Stimulated activated CD4-positive, alpha-beta T cell treated with anti-CD3 and anti-CD28 coated beads, Interleukin-12 subunit alpha, Interleukin-12 subunit beta, amount 100 ng/mL, for 24 hours (primary cell): ENCODE measurements at places on chromosomes 7 and 10.
A peak's percentile ranks its signal among the peaks of the same experiment; 100 is the strongest.

DNA sequence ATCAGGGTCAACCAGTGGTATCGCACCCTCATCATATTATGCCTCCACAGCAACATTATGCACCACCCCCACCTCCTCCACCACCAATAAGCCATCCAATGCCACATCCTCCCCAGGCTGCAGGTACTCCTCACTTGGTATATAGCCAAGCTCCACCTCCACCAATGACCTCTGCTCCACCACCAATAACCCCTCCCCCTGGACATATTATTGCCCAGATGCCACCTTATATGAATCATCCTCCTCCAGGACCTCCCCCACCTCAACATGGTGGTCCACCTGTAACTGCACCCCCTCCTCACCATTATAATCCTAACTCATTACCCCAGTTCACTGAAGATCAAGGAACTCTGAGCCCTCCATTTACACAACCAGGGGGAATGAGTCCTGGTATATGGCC, 14.7 kb downstream of the CBLL1 start:
- no peak for DNase-seq

GRCh38 chr10:50422259-50422658, 170.9 kb upstream of the ASAH2 start:
- no peak for DNase-seq

- no peak for DNase-seq
These were observed 18.8 kb upstream of the GNA12 start for GRCh38 chr7:2862831-2863361.

GRCh38 chr7:67599331-67600062, 602.9 kb downstream of the TYW1 start:
- DNase-seq = no peak

GRCh38 chr7:114084472-114085312, 165.9 kb upstream of the PPP1R3A start:
- DNase-seq = no peak

DNA sequence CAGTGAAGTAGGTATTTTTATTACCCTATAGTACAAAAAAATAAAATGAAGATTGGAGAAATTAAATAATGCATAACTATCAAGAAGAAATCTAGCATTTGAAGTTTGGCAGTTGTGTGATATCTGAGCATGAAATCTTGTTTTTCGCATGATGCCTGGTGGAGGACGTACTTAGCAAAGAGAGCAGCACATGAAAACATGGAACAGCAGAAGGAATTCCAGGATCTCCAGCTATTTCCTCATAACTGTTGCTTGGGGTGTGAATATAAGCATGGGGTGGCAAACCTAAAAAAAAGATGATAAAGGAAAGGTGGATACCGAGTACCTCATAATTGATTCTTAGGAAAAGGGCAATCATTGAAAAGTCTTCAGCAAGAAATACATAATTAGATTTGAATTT, 174.3 kb upstream of the FAM3C start:
- no peak for DNase-seq

- no peak for DNase-seq
These were observed 51.1 kb downstream of the ADRB1 start for GRCh38 chr10:114094795-114095194.

- DNase-seq = no peak
These were observed 37.2 kb upstream of the ABCB5 start for GRCh38 chr7:20578257-20578771.

DNA sequence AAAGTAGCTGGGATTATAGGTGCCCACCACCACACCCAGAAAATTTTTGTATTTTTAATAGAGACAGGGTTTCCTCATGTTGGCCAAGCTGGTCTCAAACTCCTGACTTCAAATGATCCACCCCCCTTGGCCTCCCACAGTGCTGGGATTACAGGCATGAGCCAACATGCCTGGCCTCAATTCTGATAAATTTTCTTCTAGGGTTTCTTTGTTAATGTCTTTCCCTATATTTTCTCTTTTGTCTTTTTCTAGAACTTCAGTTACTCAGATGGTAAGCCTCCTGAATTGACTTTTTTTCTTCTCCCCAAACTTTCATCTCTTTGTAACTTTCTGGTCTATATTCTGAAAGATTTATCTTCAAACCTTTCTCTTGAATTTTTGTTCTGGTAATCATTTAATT, 12.7 kb upstream of the SMURF1 start:
- DNase-seq = no peak

DNA sequence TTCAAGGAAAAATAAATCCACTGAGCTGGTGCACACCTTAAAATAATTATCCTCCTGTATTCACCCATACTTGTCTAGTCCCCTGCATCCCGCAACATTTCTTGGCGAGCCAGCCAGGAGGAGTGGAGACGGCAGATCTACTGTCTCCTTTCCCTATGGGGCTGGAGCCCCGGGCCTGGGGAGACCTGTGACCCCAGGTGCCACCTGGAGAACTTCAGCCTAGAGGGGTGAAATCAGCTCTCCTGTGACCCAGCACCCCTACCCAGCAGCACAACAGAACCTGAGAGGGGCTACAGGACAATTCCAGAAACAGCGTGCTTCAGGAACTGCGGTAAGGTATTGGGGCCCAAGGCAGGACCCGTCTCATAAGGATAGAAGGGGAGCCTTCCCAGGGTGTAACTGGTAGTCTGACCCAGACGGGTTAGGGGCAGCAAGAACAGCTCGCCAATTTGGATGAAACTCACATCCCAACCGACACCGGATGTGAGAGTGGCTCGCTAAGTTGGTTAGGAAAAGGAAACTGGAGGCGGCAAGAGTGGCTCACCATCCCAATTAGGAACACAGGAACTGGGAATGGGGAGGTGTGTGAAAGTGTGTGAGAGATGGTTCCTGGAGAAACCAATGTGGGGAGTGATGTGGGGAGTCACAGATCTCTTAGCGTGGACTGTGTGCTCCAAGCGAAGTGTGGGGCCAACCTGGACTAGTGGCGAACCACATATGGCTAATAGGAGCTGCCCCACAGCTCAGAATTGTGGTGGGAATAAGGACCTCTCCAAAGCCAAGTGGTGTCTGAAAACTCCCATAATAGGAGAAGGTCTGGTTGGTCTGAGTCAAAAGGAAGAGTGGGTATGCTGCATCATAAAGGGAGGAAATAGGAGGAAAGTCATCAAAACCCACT, 15.1 kb upstream of the DENND2A start:
- no peak for DNase-seq

GRCh38 chr10:33106767-33107166, 148.7 kb upstream of the ITGB1 start:
- DNase-seq = no peak

- DNase-seq = no peak
These were observed 220.0 kb downstream of the FAM107B start for GRCh38 chr10:14554491-14555205.

- DNase-seq = no peak
These were observed 275.8 kb upstream of the LYZL1 start for GRCh38 chr10:29012926-29013554.

- DNase-seq = peak; percentile 59
These were observed 91.2 kb upstream of the INSIG1 start for GRCh38 chr7:155206318-155207020.

GRCh38 chr7:2191016-2191415, 41.7 kb downstream of the MAD1L1 start:
- DNase-seq = no peak

DNA sequence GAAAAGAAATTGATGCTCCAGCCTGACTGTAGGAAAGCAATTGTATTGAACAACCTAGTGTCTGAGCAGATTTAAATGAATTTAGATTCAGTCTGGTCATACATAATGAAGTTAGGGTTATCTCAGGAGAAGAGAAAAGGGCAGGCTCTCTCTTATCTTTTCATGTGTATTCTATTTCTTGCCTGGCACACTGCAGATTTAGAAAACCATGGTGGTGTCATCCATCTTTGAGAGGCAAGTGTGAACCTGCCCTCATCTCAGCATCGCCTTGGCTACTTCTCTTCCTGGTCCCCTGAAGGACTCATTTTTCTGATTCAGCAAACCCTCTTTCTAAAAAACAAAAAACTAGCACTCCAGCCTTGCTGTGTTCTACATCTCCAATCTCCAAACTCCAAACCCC, 137.7 kb downstream of the LRRC4 start:
- no peak for DNase-seq

DNA sequence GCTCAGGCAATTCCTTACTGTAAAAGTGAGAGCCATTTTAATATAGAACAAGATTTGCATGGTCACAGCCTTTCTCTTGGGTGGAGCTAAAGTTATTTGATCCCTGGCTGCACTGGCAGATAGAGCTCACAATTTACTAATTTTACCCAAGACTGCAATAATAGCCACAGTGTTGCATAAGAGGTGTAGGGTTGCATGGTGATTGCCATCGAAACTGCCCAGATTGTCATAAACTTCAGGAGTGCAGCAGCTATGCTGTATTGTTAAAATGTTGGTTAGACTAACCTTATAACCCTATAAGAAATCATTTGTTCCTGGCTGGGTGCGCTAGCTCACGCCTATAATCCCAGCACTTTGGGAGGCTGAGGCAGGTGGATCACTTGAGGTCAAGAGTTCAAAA, 50.0 kb downstream of the VCL start:
- DNase-seq = no peak

DNA sequence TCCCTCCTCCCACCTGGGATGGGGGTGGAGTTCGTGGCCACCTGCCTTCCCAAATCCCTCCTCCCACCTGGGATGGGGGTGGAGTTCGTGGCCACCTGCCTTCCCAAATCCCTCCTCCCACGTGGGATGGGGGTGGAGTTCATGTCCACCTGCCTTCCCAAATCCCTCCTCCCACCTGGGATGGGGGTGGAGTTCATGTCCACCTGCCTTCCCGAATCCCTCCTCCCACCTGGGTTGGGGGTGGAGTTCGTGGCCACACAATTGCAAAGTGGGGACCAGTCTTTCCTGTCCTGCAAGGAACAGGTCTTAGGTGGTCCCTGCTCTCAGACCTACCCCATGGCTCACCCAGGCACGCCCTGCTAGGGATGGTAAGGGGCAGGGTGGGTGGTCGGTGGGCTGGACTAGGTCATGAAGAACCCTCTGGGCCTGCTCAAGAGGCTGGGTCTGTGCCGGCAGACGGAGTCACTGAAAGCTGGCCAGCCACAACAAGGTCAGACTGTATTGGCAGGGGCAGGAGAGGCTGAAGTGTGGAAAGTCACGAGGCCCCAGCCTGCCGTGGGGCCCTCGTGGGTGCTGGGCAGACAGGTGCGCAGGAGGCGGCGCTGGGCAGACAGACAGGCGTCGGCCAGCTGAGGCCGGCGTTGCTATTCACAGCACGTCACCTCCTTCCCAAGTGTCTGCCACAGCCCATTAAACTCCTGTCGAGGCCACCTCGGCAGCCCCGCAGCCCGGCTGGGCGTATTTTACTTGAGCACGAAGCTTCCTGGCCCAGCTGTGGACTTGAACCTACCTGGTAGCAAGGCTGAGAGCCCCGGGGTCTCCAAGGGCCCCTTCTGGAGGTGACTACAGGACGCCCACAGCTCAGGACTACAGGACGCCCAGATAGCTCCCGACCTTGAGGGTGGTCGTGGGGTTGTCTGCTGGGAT, 4.1 kb downstream of the KNDC1 start:
- DNase-seq = no peak

GRCh38 chr10:102413053-102413705, 5.4 kb downstream of the PSD start:
- DNase-seq = no peak

DNA sequence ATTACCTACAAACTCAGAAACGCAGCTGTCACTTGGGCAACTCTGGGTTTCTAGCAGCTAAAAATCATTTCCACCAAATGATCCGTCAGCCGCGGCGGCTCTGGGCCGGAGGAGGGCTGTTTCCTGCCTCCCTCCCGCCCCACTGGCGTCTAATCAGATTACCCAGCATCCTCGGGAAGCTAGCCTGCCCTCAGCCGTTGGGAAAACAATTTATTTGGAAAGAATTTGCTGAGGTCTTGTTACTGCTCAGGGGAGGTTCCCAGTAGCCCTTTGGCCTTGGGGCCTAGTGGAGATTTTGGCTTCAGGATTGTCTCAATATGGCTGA, 65.0 kb upstream of the ADGRA1 start:
- DNase-seq = no peak

DNA sequence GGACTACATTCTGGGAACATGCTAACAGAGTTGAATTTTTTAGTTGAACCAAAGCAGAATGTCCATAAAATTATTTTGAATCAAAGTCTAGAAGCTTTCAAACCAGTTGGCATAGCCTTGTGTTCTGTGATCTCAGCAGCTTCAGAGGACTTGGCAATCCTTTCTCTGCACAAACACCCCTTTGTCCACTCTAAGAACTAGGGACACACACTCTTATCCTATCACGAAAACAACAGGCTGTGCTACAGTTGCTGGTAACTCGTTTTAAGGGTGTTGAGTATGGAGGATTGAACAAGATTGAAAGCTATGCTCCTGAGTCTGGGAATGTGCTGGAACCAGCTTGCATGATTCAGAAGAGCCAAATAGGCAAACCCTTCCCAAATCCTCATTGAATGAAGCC, 76.4 kb upstream of the PRSS58 start:
- DNase-seq = no peak

GRCh38 chr10:84310470-84310869, 17.9 kb upstream of the CCSER2 start:
- DNase-seq = no peak

GRCh38 chr7:82036146-82036886, 266.5 kb upstream of the HGF start:
- DNase-seq = no peak

GRCh38 chr7:110010359-110010758, 1080.6 kb upstream of the LRRN3 start:
- no peak for DNase-seq
